Activated naive CD4-positive, alpha-beta T cell treated with anti-CD3 and anti-CD28 coated beads, Interleukin-2, amount 10 ng/mL, durations not matched to agents 7 days and 5 days (primary cell): ENCODE measurements at places on chromosomes 13 and 19.

DNA sequence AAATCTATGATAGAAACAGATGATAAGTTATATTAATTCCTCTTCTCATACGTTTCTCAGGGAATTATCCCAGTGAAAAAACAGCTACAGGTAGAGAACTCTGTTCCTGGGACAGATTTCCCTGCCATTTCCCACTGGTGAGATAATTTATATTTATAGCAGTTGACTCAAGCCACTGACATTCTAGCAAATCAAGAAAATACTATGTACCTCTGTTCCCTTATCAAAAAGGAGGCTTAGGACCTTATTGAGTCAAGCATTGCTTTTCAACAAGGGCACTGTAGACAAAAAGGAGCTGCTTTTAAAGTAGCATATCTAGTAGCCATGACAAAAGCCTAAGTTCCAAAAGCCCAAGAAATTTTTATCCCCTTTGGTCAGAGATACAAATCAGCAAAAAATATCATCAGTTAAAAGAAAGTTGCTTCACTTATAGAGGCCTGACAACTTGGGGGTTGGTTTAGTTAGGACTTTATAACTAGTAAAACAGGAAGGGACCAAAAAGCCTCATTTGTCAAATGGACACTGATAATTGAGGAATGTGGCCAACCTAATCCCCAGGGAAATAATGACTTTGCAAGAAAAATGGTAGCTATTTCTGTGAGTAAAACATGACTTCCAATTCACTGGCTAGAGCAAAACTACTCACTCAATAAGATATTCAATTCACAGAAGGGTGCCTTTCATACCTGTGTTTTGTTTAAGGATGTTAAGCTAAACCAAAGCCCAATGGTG, 652.5 kb downstream of the SLITRK1 start:
- no peak for DNase-seq

GRCh38 chr19:38511074-38511708, 77.7 kb downstream of the RYR1 start:
- DNase-seq, result no peak

GRCh38 chr13:74210693-74211393, 76.6 kb upstream of the KLF12 start:
- no peak for DNase-seq

GRCh38 chr13:101690871-101691270, 238.4 kb downstream of the ITGBL1 start:
- DNase-seq, result no peak

DNA sequence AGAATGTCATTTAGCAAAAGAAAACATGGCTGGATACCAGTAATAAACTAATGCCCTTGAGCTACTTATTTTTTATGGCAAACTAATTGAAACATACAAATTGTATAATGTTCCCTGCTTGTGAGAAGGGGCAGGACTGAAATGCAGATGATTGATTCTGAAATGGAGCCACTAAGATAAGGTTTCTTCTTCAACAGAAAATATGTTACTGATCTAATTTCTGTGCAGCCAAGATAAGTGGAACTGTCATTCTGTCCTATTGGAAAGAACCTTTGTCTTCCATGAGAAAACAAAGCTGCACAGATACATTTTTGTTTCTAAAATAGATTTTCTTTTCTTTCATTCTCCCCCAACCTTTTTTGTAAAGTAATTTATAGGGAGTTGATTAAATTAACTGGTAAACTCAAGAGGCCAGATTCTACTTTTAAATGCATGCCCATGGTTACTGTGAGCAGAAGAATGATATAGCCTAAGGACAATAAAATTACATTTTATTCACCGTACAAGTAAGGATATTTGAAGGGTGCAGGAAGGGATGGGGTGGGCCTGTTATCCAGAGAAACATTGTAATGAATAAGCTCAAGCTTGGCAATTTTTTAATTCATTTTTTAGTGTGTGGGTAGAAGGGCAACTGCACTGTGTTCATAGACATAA, 39.9 kb downstream of the STARD13 start:
- no peak for DNase-seq

DNA sequence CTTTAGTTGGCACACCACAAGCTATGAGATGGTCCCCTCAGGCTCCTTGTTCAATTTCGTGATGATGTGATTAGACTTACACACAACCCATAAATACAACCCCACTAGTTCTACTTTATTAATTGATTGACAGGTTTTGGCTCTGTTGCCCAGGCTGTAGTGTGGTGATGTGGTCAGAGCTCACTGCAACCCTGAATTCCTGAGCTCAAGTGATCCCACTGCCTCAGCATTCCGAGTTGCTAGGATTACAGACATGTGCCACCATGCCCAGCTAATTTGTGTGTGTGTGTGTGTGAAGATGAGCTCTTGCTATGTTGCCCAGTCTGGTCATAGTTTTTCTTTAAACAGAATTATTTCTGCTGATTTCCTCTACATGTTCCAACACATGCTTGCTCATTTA, 17.5 kb upstream of the HTR2A start:
- DNase-seq, result no peak

GRCh38 chr19:29985196-29985595, 43.2 kb downstream of the URI1 start:
- no peak for DNase-seq

GRCh38 chr19:10719466-10719961, 1.6 kb downstream of the DNM2 start:
- DNase-seq, result peak; percentile 35

DNA sequence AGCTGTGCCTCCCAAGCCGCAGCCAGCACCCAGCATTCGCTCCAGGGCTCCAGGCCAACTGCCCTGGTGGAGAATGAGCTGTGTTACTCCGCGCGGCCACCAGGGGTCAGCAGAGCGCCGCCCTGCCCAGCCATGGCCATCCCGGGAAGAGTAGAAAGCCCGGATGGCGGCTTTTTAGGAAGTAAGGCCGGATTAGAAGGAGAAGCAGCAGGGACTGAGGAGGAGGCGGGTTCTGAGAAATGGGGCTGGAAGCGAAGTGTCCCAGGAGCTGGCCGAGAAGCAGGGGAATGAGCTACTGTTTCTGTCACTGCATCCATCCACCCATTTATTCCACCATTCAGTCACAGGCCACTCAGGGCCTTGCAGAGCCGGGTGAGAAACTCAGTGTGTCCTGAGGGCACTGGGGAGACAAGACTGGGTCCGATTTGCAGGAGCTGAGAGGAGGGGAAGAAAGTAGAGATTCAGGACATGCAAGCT, 6.6 kb upstream of the NPAS1 start:
- peak; percentile 72 for DNase-seq

DNA sequence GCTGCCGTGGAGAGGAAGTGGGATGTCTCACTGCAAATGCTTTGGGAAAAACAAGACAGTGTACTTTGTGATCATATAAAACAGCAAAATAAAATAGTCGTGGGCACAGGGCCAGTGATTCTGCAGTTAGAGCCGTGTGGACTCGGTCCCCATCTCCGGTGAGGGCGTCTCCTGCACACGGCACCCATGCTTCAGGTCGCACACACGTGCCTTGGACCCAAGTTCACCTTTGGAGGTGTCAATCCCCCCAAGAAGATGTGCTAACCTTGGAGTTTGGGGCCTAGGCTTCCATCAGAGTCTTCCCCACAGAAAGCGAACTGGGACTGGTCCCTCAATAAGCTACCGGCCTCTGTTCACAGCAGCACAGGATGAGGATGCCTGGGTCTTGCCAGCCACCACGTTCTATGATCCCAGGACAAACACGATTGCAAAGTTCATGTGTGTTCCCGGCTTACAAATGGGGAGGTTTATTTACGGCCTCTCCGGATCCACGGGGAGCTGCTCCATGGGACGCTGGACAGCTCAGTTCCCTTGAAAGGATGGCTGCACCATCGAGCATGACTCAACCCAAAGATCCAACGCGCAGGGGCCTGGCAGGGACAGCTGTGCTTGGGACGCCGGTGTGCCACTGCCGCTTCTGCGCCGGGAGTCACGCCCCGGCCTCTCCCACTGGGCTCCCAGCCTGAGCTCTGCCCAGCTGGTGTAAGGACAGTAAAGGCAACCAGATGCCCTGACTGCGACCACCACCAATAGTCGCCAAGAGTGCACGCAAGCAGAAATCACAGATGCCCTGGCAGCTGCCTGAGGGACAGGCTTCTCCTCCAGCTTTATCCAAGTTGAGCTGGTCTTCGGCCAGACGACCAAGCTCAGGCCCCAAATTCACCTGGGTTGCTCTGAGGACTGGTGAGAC, 8.6 kb downstream of the GAS6 start:
- DNase-seq, result peak; percentile 18

- no peak for DNase-seq
Measured at GRCh38 chr13:48278806-48279205, 24.7 kb upstream of the RB1 start.

DNA sequence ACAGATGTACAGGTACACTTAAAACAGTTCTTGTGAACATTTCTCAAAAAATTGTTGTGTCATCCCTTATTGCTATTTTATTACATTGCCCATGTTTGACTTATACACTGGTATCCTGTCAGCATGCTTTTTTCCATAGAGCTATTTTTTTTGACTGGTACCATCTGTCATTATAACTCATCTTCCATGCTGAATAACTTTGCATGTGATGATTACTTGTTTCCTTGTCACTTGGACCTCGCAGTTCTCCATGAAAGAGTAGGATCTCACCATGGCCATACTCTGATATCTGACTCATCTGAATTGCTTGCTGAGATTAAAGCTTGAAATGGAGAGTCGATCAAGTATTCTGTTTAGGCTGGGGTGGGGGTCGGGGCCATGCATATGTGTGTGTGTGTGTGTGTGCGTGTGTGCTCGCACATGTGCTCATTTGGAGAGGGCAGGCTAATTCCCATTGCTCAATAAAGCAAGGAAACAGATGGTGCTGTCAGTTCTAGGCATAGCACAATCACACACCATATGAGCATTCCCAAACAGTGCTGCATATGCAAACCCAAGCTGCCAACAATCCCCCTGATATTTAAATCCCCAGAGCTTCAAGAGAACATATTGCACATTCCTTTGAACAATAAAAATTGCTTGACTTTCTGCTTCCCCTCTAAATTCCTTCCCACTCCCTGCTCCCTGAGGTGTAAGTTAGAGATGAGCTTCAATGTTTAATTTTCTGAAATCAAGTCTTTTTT, 62.9 kb downstream of the NHLRC3 start:
- DNase-seq, result no peak

DNA sequence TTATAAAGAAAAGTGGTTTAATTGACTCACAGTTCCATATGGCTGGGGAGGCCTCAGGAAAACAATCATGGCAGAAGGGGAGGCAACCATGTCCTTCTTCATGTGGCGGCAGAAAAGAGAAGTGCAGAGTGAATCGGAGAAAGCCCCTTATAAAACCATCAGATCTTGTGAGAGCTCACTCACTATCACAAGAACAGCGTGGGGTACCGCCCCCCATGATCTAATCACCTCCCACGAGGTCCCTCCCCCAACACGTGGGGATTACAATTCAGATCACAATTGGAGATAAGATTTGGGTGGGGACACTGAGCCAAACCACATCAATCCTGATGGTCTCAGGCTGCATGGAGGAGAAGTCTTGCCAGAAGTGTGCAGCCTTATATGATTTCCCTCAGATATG, 26.0 kb downstream of the TM9SF2 start:
- peak; percentile 59 for DNase-seq

- DNase-seq, result no peak
Measured at GRCh38 chr13:31236211-31236786, 36.5 kb downstream of the B3GLCT start.

- DNase-seq, result no peak
Measured at GRCh38 chr13:95781016-95781415, 104.1 kb downstream of the DNAJC3 start.

DNA sequence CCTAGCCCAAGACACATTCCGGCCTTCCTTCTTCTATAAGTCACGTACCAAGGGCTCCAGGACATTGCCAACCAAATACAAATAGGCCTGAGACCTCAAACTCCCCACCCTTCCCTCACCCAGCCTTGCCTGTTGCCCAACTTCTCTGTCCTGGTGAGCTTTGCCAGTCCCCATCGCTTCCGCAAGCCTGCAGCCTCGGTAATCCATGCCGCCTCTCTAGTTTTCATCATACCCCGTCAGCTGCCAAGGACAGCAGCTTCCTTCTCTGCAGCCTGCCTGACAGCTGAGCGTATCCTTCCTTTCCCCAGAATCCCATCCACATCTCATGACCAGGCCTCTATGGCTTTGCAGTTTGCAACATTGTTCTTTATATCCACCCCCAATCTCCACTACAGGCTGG, 36.6 kb upstream of the POMP start:
- no peak for DNase-seq
